CD4-positive, CD25-positive, alpha-beta regulatory T cell (primary cell): ENCODE measurements at places on chromosomes 1 and 21.

DNA sequence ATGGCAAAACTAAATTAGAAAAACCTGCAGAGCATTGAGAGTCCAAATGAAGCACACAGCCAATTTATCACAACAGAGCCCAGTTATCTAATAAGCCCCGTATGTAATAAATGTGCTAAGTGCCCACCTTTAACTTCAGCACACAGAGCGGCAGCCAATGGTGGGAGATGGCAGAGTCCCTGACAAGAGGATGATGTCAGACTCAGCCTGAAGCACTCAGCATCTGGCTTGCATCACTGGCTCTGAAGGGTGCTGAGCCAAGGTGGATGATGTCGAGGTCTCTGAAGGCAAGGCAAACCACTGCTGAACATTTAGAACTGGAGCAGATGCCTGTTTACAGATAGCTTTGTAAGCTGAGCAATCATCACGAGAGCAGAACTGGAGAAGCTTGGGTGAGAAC, 118.3 kb downstream of the NUF2 start:
- no peak for DNase-seq

DNA sequence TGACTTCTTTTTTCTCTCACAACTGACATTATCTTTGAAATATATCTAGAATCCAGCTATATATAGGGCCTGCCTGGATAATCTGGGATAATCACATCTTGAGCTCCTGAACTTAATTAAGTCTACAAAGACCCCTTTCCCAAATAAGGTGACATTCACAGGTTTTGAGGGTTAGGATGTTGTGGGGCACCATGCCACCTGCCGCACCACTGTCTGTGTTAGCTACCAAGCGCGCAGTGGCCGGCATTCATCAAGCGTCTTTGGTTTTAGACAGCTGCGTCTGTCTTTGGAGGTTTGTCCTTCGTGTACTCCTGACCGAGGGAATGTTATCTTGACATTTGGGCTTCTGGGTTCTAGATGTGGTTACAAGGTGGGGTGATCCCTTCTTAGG, 7.5 kb downstream of the TRAPPC10 start:
- DNase-seq, result no peak

DNA sequence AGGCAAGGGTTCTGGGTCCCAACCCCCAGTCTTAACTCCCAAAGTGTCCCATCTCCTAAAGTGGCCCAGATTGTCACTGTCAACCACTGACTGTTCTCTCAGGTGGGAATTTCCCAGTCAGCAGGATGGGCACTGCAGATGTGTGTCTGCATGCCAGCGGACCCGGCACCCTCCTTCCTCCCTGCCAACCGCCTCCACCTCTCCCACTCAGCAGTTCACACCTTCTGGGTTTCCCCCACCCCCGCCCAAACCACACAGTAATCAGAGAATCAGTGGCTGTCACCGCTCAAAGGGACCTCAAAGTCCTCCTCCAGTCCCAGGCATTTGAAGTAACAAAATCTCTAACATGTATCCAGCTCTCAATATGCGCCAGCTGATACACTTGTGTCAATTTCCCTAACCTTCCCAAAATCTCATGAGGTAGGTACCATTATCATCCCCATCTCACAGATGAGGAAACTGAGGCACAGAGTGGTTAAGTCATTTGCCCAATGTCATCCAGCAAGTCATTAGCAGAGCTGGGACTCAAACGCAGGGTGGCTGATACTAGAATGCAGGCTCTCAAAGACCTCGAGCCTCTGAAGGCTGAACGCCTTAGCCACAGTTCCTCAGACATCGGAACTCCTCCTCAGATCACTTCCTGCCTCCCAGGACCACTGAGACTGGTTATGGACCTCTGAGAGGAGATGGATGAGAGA, 4.8 kb downstream of the RUNX3 start:
- peak; percentile 76 for DNase-seq

GRCh38 chr1:18118078-18118477, 10.5 kb downstream of the IGSF21 start:
- no peak for DNase-seq

DNA sequence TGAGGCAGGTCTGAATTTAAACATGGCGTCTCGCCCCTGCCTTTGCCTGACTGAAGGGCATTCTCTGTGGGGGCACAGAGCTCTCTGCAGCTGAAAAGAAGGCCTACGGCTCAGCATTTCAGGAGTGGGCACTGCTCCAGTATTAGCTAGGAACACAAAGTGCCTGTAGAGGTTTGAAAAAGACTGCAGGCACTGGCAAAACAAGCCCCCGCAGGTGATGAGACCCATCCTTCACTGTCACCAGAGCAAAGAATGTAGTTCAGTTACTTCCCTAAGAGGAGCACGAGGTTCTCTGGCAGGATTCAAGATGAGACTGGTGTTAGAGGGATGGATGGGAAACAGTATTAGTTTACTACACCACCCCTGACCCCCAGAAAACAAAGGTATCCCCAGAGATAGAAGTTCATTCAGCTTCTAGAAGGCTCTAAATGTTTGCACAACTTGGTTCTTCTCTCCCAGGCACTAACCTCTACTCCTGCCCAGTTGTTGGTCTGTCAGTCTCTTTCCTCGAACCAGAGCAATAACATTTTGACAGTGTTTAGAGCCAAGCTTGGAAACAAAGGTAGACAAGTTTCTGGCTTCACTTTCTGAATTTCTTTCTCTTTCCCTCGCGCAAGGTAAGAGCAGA, 101.9 kb upstream of the KCNE2 start:
- no peak for DNase-seq

DNA sequence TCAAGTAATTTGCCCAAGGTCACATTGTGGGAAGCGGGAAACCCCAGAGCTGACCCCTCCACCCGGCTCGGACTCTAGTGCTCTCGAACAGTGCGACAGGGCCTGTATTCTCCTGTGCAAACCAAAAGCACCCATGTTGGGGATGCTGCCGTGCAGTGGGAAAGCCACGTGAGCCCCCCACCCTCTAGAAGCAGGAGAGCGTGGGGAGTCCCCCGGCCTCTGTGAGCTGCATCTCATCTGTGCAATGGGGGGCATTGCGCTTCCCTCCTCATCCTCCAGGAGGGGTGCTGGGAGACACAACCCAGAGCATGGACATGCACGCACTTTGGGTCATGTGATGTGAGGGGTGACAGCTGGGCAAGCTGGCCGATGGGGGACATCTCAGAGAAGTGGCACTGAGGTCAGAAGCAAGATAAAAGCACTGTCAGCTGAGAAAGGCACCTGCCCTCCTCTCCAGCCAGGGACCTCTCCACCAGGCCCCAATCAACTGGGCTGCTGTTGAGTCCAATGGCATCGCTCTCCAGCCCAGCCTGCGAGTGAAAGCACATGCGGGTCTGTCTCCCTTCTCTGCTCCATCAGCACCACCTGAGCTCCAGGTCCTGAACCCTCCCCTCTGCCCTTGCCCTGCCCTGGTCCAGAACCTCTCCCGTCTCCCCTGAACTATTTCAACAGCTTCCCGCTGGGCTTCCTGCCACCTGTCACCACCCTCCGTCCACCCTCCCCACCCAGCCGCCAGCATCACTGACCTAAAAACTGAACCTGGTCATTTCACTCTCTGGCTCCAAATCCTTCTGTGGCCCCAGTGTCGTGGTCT, 76.4 kb upstream of the IFFO2 start:
- no peak for DNase-seq

GRCh38 chr1:46496505-46496904, 6.9 kb downstream of the DMBX1 start:
- no peak for DNase-seq

DNA sequence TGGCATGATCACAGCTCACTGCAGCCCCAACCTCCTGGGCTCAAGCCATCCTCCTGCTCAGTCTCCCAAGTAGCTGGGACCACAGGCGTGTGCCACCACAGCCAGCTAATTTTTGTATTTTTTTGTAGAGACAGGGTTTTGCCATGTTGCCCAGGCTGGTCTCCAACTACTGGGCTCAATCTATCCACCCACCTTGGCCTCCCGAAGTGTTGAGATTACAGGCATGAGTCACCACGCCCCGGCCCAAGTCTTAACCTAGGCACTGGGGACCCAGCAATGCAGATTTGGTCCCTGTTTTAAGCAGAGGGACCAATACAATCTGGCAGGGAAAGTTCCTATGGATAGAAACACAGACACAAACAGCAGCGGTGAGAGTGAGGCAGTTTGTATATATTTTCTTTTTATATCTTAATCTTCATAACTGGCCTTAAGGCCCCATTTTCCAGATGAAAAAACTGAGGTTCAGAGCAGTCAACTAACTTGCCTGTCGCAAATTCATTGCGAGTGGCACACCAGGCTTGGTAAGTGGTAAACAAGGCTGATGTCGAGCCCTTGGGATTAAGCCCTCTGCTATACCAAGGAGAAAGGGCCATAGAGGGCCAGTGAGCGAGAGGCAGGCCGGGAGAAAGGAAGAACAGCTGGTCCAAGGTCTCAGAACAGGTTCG, 77.8 kb upstream of the TINAGL1 start:
- no peak for DNase-seq

- DNase-seq, result no peak
Measured at GRCh38 chr1:6278263-6278662, 17.4 kb upstream of the GPR153 start.

DNA sequence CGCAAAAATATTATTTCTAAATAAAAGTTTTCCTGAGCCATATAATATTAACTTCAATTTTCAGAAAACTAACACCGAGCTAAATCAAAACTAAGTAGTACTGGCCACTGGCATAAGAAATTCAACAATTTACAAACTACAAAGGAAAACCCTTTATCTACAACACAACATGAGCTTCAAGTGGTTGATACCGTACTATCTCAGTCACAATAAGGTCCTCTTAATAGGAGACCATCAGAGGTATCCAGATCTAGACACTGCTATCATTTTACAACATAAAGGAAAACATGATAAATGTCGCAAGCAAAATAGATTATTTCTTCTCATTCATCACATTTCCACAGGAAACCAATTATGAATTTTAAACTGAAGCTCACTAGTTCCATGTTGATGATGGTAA, 39.5 kb downstream of the GATAD2B start:
- DNase-seq, result no peak

DNA sequence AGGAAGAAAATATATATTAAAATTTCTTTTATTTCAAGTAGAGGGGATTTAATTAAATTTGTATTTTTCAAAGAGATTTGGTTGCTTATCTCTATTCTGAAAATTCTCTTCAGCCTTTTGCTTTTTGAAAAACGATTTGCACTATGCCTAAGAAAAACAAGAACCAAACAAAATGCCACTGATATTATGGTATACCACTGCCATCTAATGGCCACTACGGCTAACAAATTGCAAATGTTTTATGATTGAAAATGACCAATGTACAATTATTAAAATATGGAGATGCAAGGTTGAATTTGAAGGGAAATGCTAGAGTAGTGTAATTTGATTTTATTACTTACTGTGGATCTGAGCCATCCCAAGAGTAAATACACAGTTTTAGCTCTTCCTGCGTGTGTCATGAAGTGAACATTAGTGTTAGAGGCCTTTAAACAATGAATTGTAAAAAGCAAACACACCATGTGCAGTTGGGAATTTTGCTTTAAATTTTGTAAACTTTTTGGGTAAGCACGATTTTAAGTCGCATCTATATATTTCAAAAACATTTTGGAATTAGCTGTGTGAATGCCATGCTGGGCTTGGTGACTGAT, 137.4 kb upstream of the USP25 start:
- peak; percentile 43 for DNase-seq

- no peak for DNase-seq
Measured at GRCh38 chr1:187646536-187647107, 817.9 kb downstream of the PLA2G4A start.

DNA sequence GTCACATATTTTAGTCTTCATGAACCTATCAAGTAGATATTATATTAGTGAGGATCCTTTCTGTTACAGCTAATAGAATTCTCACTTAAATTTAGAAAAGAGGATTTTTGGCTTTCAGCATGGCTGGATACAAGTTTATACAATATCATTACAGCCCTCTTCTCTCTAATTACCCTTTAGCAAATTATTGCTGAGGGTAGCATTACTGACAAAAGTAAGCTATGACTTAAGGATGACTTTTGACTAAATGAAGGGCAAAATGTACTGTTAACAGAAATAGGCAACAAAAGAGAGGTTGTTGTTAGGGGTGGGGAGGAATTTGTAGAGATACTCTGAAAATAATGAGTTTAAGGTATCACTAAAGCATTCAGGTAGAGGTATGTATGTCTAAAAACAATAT, 85.8 kb downstream of the FNBP1L start:
- DNase-seq, result no peak

GRCh38 chr1:232046451-232047306, 420.1 kb downstream of the DISC1 start:
- DNase-seq, result no peak

DNA sequence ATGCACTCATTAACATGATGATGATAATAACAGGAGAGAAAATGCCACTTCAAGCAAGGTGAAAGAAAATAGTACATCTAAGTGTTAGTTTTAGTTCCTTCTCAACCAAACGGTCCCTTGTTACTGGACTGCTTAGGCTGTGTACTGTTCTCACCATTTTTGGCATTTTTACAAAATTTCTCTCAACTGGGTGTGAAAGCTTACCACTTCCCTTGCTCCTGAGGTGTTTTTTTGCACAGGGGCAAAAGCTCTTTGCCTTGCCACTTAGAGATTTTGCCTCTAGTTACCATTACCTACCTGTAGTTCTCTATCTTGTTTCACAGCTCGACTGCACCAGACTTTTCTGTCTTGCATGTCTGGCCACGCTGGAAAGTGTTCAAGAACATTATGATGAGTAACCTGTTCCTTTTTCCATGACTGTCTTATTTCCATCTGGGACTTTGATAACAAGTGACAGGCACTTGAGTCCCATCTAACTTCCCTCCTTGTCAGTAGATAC, 10.7 kb downstream of the NEK7 start:
- DNase-seq, result peak; percentile 65

DNA sequence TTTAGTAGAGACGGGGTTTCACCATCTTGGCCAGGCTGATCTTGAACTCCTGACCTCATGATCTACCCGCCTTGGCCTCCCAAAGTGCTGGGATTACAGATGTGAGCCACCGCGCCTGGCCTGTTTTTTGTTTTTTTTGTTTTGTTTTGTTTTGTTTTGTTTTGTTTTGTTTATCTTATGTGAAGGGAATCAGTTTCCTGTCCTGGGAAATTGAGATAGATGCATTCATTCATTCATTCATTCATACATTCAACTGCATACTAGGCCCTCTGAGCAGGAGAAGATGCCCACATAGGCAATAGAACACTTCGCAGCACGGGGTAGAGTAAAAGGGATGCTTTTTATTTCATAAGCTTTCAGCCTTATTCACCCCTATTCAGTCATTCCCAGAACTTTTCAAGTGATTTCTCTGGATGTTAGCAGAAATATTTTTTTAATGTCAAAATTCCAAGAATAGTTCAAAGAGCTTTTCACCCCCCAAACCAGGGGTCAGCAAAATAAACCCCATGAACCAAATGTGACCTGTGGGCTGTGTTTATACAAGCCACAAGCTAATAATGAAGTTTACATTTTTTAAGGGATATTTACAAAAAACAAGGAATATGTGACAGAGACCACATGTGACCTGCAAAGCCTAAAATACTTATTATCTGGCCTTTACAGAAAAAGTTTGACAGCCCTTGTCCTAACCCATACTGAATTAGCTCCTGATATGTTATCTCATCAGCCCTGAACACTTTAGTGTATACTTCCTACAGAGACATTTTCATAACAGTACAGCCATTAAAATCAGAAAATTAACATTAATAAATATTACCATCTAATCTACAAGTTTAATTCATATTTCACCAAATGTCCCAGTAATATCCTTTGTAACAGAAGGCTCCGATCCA, 127.1 kb downstream of the MAST2 start:
- DNase-seq, result no peak

GRCh38 chr1:16076031-16076864, 2.8 kb upstream of the FAM131C start:
- DNase-seq, result no peak
